ENCODE measurements at places on chromosomes 6 and 20.

DNA sequence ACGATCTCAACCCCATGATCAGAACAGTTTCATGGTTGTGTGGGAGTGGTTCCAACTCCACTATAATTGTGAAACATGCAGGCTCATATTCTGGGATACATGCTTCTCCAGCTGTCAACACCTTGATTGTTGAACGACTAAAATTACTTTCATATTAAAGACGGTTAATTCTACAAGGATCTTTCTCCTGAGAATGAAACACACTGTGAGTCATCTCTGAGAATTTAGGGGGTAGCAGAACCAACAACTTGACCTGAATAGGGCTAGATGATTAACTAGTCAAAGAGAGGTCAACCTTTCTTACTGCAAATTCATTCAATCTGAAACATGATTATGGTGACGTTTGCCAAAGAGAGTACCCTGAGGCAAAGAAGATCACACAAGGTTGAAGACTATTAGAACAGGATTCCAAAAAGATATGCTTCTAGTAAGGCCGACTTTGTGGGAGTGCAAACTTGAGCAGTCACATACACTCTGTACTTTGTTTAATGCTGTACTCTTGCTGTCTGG lies 175.2 kb upstream of the CITED2 start:
- no peak for DNase-seq

GRCh38 chr6:27043244-27043643 lies 204.3 kb upstream of the PRSS16 start:
- DNase-seq, result no peak

GRCh38 chr20:33827634-33828325 lies 16.6 kb downstream of the CHMP4B start:
- DNase-seq, result no peak

DNA sequence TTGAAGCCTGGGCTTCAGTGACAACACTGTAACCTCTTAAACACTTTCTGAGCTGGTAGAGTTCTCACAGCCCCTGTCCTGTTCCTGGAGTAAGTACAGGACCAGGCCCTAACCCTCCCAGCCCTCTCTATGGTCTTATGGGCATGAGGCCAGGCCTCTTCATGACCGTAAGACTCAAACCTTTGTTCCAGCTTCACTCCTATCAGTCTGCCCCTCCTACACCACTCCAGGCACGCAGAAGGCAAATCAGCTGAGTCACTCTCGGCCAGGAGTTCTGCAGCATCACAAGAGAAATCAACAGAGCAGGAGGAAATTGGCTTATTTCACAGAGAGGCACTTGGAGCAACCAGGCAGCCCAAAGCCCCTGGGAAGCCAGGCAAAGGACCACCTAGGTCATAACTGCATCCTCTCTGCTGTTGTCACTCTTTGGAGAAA lies 25.3 kb upstream of the CHD6 start:
- DNase-seq, result peak; percentile 63

- no peak for DNase-seq
These were observed 24.0 kb downstream of the FRMD1 start for GRCh38 chr6:168054765-168055560.

- no peak for DNase-seq
These were observed 35.5 kb upstream of the GJA1 start for GRCh38 chr6:121399966-121400365.

DNA sequence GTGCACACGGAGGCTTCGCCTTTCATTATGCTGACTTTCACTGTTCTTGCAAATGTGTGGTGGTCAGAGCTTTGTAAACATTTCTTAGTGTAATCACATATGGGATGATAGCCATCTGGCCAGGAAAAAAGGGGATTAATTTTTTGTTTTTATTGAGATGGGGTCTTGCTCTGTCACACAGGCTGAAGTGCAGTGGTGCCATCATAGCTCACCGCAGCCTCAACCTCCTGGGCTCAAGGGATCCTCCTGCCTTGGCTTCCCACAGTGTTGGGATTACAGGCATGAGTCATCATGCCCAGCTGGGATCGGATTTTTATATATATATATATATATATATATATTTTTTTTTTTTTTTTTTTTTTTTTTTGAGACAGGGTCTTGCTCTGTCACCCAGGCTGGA lies 11.0 kb upstream of the TIAM2 start:
- no peak for DNase-seq

DNA sequence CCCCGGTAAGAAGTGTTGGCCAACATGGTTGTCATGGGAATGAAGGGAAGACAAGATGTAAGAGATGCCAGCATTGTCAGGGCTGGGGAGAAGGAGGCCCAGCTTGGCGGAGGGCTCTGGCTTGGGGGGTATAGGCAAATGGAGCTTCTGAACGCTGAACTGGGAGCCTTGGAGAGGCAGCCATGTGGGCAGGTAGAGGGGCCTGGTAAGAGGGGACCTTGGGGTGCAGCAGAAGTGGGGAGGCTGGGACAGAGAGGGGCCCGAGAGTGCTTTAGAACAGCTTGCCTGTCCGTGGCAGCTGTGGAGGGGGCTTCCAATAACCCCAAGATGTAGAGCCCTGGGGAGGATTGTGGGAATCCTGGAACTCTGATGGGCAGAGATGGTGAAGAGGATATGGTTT lies 3.0 kb downstream of the SLC22A1 start:
- no peak for DNase-seq

DNA sequence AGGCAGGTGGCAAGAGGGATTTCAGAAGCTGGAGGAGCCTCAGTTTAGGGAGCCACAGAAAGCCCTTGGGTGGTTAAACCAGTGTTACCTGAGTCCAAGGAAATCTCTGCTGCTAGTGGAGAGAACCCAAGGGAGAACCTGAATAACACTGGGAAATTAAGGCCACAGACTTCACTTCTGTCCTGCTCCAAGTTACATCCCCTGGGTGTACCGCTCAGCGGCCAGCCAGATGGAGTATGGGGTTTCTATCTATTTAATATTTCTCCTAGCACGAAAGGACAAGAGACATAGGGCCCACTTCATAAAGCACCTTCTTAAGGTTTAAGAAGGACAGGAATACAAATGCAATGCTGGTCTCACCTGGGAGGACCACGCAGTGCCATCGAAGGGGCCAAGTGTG lies 5.8 kb upstream of the CNKSR3 start:
- no peak for DNase-seq

DNA sequence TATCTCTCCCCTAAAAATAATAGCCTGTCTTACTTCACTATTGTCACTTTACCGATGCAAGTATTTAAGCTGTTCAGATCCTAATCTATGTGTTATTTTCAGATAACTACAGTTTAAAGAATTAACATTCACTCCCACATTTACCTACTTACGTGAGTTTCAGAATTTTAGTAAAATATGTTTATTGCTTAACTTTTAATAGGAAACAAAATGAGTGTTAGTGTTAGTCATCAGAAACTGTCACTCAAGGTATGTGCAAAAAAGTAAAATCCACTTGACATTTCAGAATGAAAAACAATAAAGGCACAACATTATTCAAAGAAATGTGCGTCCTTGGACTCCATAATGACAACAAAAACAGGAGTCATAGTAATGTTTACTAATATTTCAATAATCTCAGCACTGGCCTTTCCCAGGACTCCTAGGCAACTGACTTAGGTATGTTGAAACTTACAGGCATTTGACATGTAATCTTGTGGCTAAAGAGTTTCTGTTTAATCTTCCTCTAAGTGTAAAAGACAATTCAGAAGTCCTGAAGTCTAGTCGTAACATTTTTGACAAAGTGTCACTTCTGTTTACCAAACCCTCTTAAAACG lies 4.5 kb downstream of the ATXN1 start:
- peak; percentile 59 for DNase-seq

DNA sequence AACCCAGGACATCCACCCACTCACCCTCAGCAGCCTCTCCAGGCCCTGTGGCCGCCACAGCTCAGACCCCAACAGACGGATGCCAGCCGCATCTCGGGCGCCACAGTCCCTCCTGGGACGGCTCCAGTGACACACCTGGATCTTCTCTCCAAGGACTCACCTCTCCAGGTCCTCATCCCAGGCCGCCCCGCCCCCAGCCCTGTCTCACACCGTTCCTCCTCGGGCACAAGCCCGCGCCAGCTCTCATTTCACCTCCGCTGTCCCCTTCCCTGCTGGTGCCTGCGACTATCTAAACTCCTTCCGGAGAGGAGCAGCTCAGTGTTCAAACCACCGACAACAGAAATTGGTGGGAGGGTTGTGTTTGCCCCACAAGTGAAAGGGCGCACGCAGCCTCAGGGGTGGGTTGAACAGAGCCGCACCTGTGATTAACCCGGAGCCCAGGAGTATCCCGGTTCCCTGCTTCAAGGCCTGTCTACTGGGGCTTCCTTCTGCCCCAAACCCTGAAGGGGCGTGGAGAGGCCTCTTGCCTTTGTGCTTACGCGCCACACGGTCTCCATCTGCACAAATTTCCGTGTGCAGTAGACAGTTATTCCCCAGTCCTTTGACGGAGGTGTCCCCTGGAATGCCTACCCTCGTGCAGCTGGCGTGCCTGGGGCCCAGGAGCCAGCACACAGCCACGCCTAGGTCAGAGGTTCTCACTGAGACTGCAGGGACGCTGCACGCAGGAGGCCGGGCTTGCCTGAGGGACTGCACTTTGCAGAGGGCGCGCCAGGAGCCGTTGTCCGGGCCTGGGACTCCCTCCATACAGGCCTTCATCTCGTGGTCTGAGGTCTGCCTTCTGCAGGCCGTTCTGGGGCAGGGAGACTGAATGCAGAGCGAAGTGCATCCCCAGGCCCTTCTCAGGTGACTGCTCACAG lies 232.7 kb downstream of the DLL1 start:
- DNase-seq, result no peak

GRCh38 chr20:10540636-10541493 lies 105.8 kb downstream of the SLX4IP start:
- peak; percentile 92 for DNase-seq

GRCh38 chr6:36000451-36000850 lies 24.0 kb downstream of the SLC26A8 start:
- DNase-seq, result no peak

DNA sequence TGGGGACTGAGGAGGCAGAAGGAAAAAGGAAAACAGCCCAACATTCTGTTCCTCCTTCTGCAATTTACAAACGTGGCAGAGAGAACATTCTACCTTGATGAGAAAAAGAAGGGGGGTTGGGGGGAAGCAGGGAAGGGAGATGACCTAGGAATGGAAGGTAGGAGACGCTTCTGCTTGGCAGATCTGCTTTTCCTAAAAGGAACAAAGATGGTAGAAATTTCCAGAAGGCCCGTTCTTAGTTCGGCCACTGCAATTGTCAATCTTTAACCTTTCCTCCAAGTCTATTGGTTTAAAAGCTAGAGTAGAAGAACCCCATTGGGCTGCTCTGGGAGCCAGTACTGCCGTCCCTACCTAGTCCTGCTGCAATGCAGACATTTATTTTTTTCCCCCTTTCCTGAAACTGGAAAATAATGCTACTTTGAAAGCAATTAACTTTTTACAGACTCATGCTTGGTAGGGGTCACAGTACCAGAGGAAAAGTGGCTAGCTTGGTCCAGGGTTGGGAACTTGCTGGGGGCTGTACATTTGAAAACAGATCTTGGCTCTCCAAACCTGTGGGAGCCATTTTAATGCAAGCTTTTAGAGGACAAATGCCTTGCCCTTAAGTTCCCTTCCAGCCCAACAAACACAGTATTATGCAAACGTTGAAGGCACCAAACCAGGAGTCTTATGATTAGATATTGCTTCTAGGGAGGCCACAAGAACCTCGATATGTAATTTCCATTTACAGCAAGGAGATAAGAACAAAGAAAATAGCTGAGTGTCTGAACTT lies 2.6 kb downstream of the ZMYND8 start:
- peak; percentile 39 for DNase-seq

GRCh38 chr6:137708481-137708880 lies 158.6 kb upstream of the TNFAIP3 start:
- no peak for DNase-seq

- DNase-seq, result peak; percentile 77
These were observed 77.5 kb downstream of the ATXN1 start for GRCh38 chr6:16683641-16684194.

DNA sequence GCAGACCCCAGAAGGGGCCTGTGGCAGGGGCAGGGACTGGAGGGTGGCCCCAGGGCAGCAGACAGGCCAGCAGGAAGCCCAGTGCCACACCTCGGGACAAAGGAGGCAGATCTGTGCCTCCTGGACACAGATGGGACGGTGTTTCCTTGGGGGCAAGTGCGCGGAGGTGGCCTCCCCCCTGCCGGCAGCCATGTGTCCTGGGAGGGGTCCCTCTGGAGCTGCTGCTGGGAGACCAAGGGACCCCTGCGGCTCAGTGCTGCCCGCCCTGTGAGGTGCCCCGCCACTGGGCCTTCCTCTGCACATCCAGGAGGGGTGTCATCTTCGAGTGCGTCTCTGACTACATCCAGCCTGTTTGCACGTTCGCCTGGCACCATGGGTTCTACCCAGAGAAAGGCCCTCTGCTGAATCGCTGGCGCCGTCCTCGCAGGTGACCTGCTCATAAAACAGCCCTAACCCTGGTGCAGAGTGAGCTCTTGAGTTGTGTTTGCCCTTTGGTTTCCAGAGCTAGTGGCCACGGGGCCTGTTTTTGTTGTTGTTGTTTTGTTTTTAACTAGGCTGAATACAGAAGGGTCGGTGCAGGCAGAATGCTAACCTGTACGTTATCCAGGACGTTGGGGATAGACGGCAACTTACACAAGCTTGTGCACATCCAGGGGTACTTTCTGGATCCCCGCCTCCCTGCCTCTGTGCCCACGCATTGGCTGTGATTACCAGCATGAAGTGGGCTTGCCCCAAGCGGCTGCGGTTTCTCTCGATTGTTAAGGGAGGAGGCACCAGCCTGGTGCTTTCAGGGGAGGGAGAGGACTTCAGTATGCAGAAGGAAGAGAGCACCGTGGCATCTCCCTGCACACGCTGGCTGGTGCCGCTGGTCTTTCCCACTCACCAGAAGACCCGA lies 1.3 kb upstream of the KCNQ2 start:
- DNase-seq, result no peak

- peak; percentile 52 for DNase-seq
These were observed 994 bp downstream of the FOXC1 start for GRCh38 chr6:1610497-1611321.

DNA sequence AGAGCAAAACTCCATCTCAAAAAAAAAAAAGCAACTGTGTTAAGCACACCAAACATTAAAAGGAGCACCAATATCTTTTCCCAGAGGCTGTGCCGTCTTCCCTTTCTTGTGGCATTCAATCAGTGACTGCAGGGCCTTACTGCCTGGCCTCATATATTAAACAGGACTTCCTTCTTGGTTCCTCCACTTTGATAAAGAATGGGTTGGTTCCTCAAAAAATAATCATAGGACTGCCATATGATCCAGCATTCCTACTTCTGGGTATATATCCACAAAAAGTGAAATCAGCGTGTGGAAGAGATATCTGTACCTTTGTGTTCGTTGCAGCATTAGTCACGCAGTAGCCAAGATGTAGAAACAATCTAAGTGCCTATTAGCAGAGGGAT lies 40.3 kb upstream of the GFOD1 start:
- no peak for DNase-seq

DNA sequence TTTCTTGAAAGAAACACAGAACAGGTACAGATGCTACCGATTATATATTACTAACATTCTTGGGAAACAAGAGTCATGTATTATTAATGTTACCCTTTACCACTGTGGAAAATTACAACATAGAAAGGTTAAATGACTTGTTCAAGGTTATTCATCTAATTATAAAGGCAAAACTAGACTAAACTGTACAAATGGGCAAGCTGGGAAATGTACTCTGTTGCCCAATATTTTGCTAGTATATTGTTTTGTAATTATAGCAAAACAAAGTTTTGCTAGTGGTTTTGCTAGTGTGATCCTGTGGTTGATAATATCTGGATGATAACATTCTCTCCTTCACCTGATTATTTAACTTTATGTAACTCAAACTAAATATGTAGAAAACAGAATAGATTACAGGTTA lies 96.5 kb downstream of the TINAG start:
- no peak for DNase-seq

All from adipocyte (in vitro differentiated cells).